ENCODE measurements at places on chromosomes 2 and 18.

DNA sequence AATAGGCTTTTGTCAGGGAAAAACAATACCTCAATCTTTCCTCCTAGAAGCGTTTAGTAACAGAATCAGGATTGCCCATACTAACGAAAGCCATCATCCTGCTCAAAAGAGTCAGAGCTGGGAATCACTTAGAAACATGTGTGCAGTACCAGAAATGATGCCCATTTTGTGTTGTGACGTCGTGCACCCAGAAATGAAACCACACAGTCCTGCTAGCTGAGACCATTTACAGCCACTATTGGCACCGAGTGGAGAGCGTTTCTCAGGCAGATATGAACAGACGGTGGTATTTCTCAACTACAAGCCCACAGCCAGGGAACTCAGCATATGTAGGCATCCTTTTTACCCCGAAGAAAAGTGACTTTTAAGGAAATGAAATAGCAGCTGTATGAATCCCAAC, 284.3 kb upstream of the LRATD1 start:
- no peak for DNase-seq

GRCh38 chr18:71168557-71169145, 879.8 kb downstream of the SOCS6 start:
- no peak for DNase-seq

DNA sequence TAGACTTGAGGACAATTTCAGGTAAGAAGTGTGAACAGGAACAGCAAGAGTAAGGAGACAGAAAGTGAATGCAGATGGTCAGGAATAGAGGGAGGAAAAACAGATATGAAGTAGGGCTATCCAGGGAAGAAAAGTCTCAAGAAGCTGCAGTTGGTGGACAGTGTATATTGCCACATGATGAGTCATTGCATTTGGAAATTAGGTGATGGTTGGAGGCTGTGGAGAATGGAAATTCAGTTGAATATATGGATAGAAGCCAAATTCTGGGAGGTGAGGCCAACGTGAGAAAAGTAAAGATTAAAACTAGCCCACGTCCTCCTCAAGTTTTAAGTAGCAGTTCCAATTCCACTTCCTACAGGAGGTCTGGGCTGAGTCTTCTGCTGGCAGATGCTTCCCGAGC, 158.4 kb downstream of the UBE2E3 start:
- no peak for DNase-seq

GRCh38 chr2:189614585-189614984, 34.0 kb upstream of the SLC40A1 start:
- no peak for DNase-seq

DNA sequence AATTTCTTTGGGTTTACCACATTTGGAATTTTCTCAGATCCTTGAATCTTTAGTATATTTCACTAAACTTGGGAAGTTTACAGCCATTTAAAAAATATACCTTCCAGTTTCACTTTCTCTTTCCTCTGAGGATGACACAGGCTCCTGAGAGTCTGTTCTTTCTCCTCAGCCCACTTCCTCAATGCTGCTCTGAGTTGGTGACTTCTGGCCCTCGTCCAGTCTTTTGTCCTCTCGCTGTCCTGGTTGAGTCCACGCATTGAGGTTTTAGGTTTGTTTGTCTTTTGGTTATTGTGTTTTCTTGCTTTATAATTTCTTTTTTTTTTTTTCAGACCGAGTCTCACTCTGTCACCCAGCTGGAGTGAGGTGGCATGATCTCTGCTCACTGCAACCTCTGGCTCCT, 40.7 kb upstream of the GALR1 start:
- DNase-seq, result no peak

GRCh38 chr2:128978212-128978611, 659.5 kb upstream of the HS6ST1 start:
- DNase-seq, result no peak

DNA sequence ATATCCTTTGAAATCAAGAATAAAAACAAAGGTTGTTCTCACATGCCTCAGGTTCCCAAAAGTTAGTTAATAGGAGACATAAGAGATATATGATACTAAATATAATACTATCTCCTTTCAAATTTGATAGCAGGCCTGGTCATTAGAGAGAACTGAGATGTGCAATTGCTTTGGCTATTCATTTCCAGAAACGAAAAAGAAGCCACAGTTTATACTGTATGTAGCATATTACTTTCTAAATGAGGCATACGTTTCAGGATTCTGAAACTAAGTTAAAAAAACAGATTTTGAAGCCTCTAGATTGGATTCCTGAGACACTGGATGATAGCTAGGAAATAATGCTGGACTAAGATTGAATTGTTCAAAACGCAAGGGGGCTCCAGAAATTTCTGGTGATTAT, 7.1 kb downstream of the PPP1R1C start:
- no peak for DNase-seq

GRCh38 chr18:3898861-3899613, 449.1 kb downstream of the TGIF1 start:
- no peak for DNase-seq

DNA sequence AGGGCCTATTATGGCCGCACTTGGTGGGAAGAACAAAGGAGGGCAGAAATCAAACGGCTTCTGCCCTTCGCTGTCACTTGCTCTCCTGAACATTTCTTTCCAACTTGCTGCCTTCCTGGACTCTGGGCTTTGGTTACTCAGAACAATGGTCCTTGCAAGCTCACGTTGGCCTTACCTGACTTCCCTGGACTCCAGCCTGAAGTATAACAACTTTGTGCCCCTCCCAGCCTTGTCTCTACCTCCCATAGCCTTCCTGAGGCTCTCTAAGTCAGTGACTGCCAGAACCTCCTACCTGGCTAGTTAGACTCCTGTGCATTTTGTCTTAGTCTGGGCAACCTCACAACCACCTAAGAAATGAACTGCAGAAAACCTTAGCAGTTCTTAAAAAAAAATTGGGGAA, 30.2 kb upstream of the ITPRID2 start:
- DNase-seq, result no peak

DNA sequence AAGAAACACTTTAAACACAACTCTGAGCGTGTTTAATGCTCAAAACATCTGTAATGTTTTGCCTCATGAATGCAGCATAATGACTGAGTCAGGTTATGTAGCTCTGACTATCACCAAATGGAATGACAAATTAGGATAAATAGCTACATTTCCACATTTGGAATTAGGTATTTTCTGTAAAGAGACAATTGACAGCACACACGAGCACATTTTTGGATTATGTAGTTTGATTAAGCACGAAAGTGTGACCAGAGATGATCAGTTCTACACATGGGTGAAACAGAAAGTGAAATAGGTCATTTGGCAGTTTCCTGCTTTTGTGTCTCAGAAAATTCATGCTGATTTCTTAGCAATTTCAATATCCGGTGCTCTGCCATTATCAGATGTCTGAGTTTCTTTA, 29.0 kb downstream of the LPIN1 start:
- no peak for DNase-seq

GRCh38 chr18:50091509-50092244, 103.3 kb downstream of the MYO5B start:
- no peak for DNase-seq

GRCh38 chr18:46096651-46097300, 1.3 kb downstream of the ATP5F1A start:
- no peak for DNase-seq

GRCh38 chr2:85961053-85961452, 72.3 kb upstream of the ST3GAL5 start:
- DNase-seq, result no peak

DNA sequence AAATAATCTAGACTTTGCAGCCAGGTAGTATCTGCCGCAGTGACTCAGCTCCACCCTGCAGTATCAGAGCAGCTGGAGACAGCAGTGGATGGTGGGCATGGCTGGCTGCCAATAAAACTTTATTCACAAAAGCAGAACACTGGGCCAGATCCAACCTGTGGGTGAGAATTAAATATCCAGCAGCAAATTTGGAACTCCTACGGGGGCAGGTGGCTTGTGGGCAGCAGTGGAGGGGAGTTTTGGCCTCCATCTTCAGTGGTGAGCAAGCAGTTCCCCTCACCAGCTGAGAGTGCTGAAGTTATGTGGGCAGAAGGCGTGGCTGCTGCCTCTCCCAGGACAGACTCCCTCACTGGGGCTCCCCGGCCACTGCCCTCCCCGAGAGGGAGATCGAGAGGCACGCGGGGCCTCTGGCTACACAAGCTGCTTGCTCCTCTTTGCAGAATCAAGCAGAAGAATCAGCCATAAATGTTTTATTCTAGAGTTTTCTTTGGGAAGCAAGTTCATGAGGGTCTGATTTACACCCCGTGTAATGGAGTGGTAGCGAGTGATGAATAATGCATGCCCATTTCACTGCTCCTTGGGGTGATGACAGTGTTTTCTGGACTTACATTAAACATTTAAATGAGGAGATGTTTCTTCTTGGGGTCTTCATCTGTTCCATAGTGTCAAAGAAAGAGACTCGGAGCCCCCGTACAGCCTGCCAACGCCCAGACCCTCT, 204.3 kb downstream of the SEPTIN10 start:
- no peak for DNase-seq

Data from NCI-H1930 (cell line).